ENCODE measurements at places on chromosomes 1 and 21.
A peak's percentile ranks its signal among the peaks of the same experiment; 100 is the strongest.

DNA sequence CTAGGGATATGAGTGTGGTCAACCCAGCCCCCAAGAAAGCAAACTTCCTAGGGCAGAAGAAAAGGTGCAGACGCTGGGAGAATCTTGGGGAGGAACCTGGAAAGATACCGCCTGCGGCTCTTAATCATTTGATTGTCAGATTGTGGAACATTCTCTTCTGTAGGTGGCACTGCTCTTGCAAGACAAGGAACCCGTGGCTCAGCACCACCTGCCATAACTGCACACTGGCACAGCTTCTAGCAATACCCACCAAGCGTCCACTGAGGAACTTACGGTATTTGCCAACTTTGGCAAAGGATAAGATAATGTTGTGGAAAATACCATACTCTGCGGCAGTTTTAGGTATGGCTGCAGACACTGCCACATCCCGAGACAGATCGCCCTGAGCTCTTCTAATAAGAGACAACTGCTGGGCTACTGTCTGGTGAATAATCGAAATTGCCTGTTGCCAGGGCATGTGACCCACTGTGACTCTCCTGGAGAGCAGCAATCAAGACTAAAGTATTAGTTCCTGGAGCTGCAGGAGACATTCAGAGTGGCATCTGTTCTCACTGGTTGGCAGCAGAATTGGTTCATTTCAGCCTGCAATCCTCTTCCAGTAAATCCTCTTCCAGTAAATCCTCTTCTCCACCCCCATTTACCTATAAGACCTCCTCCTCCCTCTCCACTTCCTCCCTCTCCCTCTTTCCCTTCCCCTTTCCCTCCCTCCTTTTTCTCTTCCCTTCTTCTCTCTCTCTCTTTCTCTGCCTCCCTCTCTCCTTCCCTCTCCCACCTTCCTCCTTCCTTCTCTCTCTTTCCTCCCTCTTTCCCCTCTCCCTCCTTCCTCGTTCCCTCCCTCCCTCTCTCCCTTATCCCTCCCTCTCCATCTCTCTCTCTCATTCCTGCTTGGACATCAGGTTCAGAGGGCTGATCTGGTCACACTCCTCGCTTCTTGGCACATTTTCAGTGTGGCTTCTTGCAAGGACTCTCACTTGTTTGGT is 49.7 kb upstream of the B3GALT5 start:
- no peak for DNase-seq

DNA sequence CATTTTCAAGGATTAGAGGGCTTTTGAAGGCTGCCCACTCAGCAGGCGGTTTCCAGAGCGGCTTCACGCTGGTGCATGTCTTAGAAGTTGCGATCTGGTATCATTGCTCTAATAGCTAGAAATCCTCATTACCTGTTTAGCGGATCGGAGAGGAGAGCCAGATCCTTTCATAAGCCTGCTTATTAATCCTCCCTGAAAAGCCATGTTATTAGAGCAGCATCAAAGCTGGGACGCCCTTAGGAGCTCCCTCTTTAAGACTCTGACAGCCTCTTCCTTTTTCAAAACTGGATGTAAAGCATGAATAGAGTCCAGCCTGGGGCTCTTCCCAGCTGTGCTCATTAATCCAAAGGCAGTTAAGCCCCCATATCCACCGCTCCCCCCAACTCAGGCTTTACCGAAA is 13.9 kb upstream of the CTSE start:
- no peak for DNase-seq

- DNase-seq: no peak
These were observed 83.2 kb upstream of the TLR5 start for GRCh38 chr1:223226271-223226670.

GRCh38 chr1:22975694-22976093 is 3.0 kb upstream of the LACTBL1 start:
- no peak for DNase-seq

DNA sequence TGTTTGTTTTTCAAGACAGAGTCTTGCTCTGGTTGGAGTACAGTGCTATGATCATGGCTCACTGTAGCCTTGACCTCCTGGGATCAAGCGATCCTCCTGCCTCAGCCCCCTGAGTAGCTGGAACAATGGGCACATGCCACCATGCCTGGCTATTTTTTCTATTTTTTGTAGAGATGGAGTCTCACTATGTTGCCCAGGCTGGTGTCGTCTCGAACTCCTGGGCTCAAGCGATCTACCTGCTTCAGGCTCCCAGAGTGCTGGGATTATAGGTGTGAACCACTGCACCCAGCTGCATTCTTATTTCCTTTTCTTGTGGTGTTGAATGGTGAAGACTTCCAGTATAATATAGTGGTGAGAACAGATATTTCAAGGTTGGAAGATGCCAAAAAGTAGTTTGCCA is 28.0 kb downstream of the B3GALT5 start:
- DNase-seq: no peak

- DNase-seq: no peak
These were observed 175.0 kb downstream of the FOXD2 start for GRCh38 chr1:47612819-47613218.

DNA sequence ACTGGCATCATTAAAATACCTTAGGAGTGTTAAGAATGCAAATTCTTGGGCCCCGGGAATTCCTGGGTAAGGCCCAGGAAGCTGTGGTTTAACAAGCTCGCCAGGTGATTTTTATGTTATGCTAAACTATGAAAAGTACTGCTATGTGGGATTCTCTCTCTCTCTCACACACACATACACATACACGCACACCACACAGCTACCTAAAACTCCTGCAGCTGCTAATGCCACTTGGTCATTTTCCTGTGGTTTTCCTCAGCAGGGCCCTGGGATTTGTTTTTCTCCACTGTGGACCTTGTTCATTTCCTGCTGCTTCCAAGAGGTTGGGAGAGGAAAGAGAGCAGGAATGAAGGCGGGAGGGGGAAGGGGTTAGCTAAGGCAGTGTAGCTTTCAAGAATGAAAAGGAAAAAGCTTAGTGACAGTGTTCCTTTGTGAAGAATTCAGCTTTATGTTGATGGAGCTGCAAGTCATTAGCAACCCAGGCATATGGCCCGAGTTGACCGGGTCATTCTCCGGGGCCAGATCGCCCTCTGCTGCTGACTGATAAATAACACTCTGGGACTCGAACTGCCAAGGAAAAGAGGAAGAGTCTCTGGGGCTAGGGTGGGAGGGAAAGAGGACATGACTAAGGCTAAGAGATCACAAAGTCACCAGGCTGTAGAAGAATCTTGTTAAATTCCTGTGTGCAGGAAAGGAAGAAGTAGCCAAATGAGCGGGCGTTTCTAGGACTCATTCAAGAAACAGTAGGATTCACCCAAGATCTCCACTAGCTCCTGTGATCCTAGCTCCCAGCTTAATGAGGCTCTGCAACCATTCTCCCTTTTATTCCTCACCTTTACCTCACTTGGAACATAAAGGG is 30.5 kb upstream of the LRIG2 start:
- DNase-seq: peak; percentile 4

GRCh38 chr1:31562707-31563360 is 13.5 kb upstream of the TINAGL1 start:
- no peak for DNase-seq

- DNase-seq: no peak
These were observed 238.4 kb upstream of the JUN start for GRCh38 chr1:59022199-59022598.

- peak; percentile 27 for DNase-seq
These were observed 238.0 kb upstream of the TMEM51 start for GRCh38 chr1:14915356-14916054.
